ENCODE measurements at places on chromosomes 7 and 10. TPM values are rescaled to one million over a fixed set of nuclear protein-coding genes. Genes with fewer than 3 reads are reported as not detected.

LBX1 gene
- not detected for total RNA-seq

PNLIPRP2 gene
- not detected for total RNA-seq

TMEM273 gene
- total RNA-seq, result 36.4 TPM

DNA sequence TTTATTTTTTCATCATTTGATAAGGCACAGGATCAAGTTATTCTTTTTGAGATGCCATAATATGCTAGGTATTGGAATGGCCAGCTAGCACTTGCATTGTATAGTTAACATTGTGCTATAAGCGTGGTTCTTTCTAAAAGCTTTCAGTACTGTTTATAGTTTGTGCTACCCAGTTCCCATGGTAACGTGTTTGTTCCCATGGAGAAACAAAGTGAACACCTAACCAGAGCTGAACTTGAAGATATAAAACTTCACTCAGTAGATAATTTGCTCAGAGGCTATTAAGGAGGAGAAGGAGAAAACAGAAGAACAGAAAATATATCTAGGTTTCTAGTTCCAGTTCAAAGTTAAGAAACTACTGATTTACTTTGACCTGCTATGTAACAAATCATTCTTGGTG, 23.6 kb upstream of the ITGB8 start:
- DNase-seq, result no peak

- no peak for DNase-seq
Measured at GRCh38 chr10:107994621-107995270, 830.2 kb upstream of the SORCS1 start.

DNA sequence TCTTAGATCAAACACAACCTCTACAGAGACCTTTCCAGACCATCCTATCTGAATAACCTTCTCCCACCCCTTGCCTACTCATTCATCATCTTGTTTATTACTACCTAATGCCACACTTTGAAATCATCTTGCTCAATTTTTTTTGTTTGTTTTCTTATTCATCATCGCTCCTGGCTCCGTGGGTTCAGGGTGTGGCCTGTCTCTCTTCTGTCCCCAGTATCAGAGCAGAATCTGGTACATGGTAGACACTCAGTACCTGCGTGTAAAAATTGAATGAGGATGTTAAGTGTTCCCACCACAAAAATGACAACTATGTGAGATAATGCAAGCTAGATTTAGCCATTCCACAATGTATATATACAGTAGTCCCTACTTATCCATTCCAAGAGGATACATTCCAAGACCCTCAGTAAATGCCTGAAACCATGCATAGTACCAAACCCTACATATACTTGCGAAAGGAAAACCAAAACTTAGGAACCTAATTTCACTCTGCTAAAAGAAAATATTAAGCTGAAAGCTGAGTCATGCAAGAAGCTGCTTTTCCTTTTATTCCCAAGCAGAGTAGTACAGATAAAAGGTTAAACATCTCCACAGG, 72.1 kb upstream of the SEC61G start:
- DNase-seq, result no peak

DNA sequence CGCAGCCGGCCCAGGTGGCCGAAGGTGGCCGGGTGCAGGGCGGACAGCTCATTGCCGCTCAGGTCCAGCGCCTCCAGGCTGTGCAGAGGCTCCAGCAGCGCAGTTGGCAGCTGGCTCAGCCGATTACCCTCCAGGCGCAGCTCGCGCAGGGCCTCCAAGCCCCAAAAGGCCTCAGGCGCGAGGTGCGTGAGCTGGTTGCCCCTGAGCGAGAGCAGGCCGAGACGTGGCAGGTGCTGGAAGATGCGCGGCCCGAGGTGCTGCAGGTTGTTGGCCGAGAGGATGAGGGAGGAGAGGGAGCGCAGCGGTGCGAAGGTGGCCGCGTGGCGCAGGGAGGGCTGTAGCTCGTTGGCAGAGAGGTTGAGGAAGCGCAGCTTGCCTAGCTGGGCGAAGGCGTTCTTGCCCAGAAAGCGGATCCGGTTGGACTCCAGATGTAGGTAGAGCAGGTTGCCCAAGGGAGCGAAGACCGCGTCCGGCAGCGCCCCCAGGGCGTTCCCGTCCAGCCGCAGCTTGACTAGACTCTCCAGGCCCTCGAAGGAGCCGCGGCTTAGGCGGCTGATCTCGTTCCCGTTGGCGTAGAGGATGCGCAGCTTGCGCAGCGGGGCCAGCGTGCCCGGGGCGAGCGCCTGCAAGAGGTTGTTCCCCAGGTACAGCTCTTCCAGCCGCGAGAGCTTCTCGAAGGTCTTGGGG, 923 bp downstream of the TRIL start:
- DNase-seq, result peak; percentile 59

DNA sequence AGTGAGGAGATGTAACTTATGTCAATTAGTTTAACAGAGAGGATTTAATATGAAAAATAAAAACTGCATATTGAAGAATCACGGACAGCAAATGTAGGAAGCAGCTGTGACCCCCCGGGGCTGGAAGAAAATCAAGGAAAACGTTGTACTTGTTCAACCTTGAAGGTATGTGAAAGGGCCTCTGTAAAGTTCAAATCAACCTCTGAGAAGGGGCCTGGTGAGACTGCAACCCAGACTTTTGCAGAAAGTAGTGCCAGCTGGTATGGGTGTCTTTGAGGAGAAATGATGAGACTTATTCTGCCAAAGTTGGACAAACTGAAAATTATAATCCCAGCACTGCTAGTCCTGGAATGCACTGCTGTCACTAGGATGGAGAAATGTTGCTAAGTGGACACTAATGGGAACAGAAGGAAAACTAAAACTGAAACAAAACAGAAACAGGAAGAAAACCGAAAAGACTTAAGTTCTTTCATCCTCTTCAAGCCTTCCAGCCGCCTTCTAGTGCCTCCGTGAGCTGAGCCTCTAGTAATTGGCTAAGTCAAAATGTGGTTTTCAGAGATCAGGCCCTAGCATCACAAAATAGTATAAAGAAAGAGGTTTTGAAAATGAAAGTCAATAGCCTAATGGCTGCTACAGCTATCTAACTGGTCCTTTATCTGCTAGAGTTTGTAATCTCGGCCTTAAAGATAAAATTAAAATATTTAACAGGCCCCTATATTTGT, 253.7 kb upstream of the SORCS1 start:
- DNase-seq, result no peak

All from activated CD4-positive, alpha-beta T cell treated with anti-CD3 and anti-CD28 coated beads, Interleukin-2, amount 10 ng/mL, durations not matched to agents 24 days and 14 days (primary cell).